ENCODE measurements at places on chromosomes 11 and 22.

- DNase-seq = peak; percentile 53
Measured at GRCh38 chr22:24938741-24939341, 7.7 kb downstream of the LHFPL7 start.

DNA sequence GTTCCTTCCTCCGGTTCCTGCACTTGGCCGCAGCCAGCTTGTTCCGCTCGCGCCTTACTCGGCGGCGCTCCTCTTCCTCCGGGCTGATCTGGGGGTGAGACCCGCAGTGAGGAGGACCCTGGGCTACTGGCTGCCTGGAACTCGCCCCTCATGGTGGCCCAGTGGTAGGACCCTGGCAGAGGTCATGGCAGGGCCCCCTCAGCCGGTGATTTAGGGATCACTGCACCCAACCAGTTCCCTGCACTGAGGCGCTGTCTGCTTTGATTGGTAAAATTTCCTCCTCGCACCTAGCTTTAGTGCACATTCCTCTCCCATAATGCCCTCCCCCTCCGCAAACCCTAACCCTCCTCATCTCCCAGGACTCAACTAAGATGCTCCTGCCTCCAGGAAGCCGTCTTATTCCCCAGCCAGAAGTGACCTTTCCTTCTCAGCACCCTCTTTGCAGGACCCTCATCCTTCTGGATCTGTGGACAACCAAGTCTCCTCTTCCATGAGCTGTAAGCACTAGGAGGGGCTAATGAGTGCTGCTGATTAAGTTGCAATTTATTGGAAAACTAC, 3.6 kb downstream of the CCDC85B start:
- peak; percentile 62 for DNase-seq

DNA sequence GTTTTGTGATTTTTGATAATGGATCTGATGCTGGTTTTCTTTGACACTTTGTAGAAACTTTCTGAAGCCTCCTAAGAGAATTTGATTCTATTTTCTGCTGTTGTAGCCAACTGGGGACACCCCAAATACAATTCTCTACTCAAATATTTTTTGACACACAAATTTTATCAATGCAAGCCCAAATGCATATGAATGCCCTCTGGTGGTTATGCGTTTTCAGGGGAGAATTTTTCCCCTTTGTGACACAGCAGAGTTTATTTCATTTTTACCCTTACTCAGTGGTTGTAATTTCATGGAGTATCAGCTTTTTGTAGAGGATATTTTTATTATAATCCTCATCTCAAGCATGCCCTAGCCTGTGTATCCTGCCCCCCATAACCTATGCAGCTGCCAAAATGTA, 44.7 kb upstream of the MTMR2 start:
- no peak for DNase-seq

DNA sequence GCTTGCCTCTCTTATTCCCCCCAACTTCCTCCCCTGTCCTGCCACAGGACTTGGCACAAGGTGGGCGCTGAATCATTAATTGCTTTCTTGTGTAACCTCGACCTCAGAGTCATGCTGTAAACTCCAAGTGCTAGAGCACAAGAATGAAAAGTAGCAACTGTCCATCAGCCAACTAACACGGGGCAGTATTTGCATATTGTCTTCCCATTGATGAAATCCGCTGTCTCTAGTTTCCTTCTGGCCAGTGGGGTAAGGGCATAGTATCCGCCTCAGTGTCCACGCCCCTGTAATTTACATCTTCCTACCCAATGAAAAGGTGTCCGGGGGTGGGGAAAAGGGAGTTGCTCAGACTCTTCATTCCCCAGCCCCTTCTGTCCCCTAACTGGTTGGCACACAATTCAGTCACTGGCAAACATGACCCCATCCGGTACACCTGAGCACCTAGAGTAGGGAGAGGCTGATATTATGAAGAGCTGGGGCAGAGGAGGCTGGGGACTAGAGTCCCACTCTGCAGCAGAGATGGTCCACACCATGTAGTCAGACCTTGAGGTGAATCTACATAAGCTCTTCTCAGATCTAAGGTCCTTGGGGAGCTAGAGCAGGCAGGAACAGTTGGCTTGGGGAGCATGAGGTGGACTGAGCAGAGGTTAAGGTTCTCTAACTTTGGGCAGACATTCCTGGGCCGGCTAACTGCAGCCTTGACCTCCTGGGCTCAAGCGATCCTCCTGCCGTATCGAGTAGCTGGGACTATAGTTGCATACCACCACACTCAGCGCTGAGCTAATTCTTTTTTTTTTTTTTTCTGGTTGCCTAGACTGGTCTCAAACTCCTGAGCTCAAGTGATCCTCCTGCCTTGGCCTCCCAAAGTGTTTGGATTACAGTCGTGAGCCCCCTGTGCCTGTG, 6.8 kb upstream of the GGA1 start:
- DNase-seq = peak; percentile 83

DNA sequence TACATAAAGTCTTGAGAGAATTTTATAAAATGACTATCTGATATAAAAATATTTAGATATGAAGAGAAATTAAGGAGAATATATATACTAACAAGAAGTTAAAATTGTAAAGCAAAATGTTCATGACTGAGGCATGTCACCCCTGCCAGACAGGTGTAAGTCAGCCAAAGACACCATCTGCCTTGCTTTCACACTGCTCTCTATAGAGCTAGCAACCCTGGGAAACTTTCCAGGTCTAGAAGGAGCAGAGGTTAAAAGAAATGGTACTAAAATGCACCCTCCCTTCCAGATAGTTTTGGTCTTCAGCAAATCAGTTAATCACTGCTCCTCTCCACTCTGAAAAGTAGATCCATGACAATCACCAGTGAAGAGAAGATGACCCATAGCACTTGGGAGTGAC, 16.5 kb downstream of the PPP2R1B start:
- DNase-seq = no peak

GRCh38 chr11:69510471-69511357, 29.3 kb downstream of the LINC01488 start:
- DNase-seq = no peak

DNA sequence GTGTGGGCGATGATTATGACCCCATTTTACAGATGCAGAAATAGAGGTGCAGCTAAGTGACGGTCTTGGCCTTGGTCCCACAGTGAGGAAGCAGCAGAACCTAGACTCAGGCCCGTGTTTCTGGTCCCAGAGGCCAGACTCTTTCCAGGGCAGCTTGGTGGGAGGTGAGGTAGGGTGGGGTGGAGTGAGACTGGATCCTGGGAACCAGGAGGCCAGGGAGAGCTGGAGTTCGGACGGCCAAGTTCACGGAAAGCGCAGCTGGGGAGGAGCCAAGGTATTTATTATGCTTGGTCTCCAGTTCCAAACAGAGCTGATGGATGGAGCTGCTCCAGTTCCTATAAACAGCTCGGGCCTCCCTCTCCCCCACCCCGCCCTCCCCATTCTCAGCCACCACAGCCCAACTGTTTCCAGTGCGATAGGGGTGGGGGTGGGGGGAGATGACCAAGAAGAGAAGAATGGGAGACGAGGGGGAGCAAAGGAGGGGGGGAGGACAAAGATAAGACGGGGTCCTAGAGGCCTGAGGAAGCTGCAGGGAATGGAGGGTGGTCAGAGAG, 16.2 kb downstream of the LRRC32 start:
- no peak for DNase-seq

GRCh38 chr22:17578136-17578754, 14.9 kb downstream of the SLC25A18 start:
- DNase-seq = no peak

DNA sequence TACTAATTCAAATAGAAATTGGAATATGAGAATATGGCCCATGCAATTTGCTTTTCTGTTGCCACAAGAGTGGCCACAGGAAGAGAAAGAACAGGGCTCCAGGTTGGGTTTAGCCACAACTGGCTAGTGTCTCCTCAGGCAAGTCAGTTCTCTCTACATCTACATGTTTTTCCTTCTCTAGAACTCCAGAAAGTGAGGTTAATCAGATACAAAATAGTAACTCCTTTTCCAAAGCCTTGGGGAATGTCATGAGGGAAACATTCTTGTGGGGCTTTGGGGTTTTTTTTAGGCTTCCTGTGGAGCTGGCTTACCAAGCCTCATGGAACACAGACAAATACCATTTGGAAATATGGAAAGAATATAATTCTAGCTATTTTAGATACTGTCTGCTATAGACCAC, 161.6 kb downstream of the NAV2 start:
- DNase-seq = no peak

- DNase-seq = no peak
Measured at GRCh38 chr11:12161137-12161536, 50.7 kb downstream of the MICAL2 start.

DNA sequence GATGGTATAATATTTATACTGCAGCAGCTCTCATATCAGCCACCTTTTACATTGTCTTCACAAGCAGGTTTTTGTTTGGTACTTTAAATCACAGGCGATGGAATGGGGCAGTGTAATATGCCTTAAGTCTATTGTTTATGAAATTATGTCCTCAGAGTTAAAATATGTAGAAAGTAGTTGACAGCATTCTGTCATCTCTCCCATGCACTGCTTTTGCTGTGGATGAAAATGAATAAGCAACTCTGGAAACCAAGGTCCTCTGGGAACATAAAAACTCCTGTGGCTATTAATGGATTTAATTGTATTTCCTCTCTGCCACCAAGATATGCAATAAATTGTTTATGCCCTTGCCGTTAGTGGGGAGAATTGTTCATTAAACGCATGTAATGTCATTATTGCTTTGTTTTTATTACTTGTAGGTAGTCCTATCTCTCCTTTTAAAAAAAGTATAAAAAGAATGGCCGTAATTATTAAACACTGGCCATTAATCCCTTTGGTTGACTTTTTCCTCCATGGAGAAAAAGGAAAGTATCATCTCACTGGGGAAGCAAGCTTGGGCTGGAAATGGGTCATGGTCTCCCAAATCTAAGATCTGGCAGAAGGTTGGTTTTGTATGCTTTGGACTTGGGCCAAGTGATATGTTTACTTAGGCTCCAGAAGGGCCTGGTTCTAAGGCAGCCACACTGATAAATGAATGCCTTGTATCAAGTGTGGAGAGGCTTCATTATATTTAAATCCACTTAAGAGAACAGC, 13.1 kb downstream of the PACS1 start:
- no peak for DNase-seq

Data from suppressor macrophage treated with lipopolysaccharide for 1 hour (primary cell).